ENCODE measurements at places on chromosomes 7 and 10.

DNA sequence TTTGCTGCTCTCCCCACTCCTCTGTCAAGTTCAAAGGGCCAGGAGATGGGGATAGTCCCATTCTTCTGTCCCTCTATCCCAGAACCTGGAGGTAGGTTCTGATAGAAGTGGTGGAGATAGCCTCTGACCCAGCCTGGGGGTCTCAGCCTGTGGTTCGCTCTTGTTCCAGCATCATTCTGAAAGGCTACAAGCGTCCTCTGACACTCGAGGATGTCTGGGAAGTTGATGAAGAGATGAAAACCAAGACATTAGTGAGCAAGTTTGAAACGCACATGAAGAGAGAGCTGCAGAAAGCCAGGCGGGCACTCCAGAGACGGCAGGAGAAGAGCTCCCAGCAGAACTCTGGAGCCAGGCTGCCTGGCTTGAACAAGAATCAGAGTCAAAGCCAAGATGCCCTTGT lies 14.5 kb downstream of the ABCC2 start:
- DNase-seq: no peak

- no peak for DNase-seq
These were observed 91.2 kb downstream of the DNAJB6 start for GRCh38 chr7:157427811-157428553.

- DNase-seq: peak; percentile 78
These were observed 25.0 kb downstream of the ZPBP start for GRCh38 chr7:50068026-50068425.

GRCh38 chr10:11724938-11725776 lies 17.0 kb upstream of the ECHDC3 start:
- peak; percentile 18 for DNase-seq

- DNase-seq: no peak
These were observed 1.2 kb upstream of the BRI3 start for GRCh38 chr7:98280296-98280695.

GRCh38 chr10:93568105-93568390 lies 1.6 kb downstream of the FFAR4 start:
- no peak for DNase-seq

- DNase-seq: no peak
These were observed 10.4 kb downstream of the UNC5B start for GRCh38 chr10:71222601-71223346.

GRCh38 chr7:41886262-41886900 lies 183.5 kb upstream of the INHBA start:
- DNase-seq: no peak

- no peak for DNase-seq
These were observed 330.9 kb downstream of the DNAJB6 start for GRCh38 chr7:157667731-157668130.

- DNase-seq: peak; percentile 76
These were observed 7.5 kb upstream of the EBF3 start for GRCh38 chr10:129971381-129972144.

GRCh38 chr10:91683975-91684374 lies 51.1 kb upstream of the PPP1R3C start:
- no peak for DNase-seq

DNA sequence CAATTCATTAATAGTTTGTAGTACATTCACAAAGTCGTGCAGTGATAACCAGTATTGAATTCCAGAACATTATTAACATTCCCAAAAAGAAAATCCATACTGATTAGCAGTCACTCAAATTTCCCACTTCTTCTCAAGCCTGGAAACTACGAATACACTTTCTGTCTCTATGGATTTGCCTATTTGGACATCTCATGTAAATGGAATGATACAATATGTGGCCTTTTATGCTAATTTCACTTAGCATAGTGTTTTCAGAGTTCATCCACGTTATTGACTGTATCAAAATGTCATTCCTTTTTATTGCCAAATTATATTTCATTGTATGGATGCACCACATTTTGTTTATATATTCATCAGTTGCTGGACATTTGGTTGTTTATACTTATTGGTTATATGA lies 78.8 kb downstream of the STK31 start:
- no peak for DNase-seq

GRCh38 chr7:64102656-64103400 lies 57.6 kb downstream of the ZNF727 start:
- DNase-seq: no peak

DNA sequence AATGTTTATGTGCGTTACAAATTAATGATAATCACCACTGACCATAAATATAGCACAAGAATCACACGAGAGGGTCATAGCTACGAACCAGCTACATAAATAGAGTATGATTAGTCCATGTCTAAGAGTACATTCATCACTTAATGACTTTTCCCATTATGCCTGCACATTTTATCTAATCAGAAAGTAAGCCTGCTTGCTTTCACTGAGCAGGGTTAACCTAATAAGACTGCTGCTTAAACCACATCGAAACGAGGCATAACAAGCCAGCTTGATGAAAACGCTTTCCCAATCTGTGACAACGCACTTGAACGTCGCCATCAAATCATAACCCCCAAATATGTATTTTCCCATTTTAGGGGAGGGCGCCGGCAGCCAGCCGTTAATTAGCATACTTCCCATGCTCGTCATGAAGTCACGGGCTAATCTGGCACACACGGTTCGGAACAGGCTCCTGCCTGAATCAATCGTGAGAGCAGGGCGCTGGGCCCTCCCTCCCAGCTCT lies 71.5 kb downstream of the EBF3 start:
- DNase-seq: no peak

- no peak for DNase-seq
These were observed 192.1 kb downstream of the HGF start for GRCh38 chr7:81577642-81578340.

DNA sequence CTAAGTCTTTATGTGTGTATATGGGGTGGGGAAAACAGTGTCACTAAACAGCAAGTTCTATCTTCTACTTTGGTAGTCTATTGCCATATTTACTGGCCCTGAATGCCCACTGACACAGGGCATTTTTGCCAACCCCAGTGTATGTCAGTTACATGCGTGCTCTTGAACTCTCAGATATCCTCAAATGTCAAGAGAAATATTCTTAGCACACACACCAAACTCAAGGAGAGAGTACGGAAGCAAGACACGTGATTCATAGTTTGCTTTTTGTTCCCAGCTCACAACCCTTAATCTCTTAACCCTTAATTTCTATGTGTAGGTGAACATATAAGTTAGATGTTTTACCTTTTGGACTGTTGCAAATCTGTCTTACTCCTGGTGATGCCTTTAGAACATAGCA lies 39.3 kb downstream of the EPC1 start:
- DNase-seq: no peak

DNA sequence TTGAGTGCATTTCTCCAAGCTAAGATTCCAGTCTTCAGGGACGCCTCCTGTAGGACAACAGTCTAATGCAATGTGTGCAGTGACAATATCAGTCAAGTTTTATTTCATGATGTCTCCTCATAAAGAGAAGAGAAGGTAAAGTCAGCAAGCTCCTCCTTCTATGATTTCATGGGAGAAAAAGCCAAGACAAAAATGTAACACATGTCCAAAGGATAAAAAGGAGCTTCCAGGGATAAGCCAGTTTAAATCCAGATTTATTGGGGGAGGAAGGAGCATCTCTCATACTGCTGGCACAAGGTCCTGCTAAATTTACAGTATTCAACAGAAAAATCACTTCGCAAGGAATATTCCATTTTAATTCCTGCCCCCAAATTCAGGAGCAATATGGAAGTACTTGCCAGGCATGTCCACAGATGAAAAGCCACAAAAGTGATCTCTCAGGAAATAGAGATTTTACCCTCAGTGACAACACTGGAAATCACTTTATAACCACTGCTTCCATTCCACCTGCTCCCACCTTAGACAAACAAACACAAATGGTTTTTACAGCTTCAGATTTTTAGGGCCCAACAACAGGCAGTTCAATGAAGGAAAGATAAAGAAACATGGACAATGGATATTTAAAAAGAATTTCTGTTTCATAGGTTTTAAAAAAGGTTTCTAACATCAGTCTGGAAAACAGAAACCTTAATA lies 677.5 kb upstream of the C7orf33 start:
- DNase-seq: no peak

DNA sequence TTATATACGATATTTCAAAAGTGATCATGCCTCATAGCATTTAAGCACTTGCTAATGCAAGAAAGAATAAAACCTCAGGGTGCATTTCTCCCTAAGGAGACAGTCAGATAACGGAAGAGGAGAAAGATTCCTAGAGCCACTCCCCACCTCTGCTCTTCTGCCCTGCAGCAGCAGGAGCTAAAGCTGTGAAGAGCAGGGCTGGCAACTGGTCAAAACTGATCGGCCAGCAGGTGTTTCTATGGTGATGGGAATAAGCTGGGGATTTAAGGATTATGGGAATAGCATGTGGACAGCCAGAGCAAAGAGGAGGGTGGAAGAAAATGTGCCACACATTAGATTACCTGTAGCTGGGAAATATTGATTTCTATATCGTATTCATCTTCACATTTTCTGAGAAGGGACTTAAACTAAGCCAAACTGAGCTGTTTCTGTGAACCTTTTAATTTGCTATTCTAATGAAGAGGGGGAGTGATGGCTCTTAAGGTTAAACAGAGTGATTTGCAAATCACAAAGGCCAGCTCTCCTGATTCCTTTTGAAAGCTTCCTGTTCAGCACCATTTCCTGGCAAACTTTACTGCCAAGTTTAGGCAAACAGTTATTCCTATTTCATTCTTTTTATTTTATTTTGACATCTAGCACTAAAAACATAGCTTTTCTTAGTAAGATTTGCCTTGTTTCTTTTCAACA lies 268.9 kb upstream of the PFKP start:
- DNase-seq: no peak

DNA sequence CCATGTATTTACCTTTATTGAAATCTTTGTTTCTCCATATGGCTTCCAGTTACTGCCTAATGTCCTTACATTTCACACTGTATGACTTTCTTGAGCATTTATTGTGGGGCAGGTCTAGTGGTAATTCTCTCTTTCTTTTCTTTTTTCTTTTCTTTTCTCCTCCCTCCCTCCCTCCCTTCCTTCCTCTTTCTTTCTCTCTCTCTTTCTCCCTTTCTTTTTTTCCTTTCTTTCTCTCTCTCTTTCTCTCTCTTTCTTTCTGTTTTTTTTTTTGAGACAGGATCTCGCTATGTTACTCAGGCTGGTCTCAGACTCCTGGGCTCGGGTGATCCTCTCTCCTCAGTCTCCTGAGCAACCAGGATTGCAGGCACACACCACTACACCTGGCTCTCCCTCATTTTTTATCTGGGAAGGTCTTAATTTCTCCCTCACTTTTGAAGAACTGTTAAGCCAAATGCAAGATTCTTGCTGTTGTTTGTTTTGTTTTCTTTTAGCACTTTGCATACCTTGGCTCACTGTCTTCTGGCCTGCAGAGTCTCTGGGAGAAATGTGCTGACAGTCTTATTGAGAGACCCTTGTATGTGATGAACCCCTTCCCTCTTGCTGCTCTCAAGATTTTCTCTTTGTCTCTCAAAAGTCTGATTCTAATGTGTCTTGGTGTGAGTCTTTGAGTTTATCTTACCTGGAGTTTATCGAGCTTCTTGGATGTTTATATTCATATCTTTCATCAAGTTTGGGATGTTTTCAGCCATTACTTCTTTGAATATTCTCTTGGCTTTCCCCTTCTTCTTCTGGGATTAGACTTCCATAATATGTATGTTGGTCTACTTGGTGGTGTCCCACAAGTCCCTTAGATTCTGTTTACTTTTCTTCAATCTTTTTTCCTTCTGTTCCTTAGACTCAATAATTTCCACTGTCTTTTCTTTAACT lies 79.0 kb upstream of the CCNY start:
- DNase-seq: no peak

DNA sequence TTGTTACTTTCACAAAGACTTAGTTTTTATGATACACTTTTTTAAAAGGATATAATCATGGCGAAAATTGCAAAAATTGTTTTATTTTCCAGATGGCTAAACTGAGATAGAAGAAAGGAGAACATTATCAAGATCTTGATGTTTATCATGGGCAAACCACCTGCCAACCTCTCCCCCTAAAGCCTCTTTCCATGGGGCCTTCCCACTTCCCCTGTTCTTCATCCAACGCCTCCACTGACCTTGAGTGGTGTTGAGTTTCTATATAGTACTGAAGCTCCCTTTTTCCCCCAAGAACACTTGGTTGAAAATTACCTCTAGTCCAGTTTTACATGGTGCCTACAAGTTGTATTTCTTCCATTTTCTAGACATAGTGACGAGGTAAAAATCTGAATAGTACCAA lies 5.0 kb downstream of the CREB3L2 start:
- no peak for DNase-seq

- DNase-seq: no peak
These were observed 169.3 kb downstream of the FAM107B start for GRCh38 chr10:14605231-14605925.

GRCh38 chr7:143374561-143374960 lies 6.6 kb upstream of the ZYX start:
- DNase-seq: no peak
